ENCODE measurements at places on chromosomes 1 and 21.

DNA sequence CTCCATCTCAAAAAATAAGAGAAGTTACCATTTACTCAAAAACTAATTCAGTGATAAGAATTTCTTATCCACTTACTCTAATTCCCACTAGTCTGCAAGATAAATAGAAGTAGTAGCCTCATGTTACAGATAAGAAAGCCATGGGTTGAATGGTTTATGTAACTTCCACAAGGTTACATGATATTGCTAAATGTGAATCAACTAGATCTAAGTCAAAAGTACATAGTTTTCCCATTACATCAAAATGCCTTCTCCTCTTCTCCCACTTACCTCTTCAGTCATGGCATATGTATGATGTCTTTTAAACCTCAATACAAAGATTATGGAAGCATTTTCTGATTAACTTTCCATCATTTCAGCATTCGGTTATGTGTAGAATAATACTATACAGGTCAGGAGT is 108.5 kb downstream of the ASH1L start:
- no peak for DNase-seq

GRCh38 chr1:90841473-90841872 is 124.4 kb upstream of the BARHL2 start:
- DNase-seq, result no peak

DNA sequence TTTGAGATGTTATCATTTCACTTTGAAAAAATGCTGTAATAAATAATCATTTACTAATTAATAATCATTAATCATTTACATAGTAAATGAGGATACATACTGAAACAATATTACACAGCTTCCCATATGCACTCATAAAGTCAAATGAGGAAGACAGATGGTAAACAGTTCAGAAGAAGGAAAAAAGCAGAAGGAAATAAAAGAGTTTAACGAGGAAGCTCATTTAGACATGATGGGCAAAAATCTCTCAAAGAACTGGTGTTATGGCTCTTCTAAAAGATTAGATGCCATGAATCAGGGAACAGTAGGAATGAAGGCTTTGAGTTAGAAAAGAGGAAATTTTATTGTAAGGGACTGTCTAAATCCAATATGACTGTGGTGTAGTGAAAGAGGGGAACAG is 347.6 kb downstream of the PTPRC start:
- DNase-seq, result no peak

GRCh38 chr1:9482403-9482802 is 56.9 kb upstream of the SLC25A33 start:
- no peak for DNase-seq

DNA sequence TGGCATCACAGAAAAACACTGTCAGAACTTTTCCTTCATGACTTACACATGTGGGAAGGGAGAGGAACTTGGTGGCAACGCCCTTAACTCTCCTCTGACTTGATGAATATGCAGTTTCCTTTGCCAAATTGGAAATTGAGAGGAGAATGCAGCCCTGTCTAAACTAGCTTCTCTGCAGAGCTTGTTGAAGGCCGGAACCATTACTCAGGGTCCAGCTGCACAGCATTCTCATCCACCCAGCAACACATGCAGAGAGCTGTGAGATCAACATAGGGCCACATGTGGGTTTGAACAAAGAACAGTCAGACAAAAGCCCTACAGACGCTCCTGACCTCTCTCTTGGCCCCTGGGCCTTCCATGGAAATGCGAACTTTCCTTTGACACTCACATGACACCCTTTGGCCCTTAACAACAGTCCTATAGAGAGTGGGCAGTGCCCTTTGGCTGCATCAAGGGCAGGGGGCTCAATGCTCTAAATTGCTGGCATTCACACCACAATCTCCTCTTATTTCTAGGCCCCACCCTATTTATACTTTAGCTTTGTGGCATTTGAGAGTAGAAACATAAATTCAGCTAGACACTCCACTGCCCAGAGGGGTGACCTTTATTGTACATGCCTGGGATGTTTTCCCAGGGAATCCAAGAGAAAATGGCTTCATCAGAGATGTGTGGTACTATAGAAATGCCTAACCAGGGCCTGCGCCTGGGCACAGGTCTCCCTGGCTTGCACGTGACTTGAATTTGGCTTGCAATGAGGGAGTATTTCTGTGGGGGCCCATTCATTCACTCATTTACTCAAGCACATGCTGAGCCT is 64.4 kb downstream of the CDC7 start:
- DNase-seq, result peak; percentile 28

DNA sequence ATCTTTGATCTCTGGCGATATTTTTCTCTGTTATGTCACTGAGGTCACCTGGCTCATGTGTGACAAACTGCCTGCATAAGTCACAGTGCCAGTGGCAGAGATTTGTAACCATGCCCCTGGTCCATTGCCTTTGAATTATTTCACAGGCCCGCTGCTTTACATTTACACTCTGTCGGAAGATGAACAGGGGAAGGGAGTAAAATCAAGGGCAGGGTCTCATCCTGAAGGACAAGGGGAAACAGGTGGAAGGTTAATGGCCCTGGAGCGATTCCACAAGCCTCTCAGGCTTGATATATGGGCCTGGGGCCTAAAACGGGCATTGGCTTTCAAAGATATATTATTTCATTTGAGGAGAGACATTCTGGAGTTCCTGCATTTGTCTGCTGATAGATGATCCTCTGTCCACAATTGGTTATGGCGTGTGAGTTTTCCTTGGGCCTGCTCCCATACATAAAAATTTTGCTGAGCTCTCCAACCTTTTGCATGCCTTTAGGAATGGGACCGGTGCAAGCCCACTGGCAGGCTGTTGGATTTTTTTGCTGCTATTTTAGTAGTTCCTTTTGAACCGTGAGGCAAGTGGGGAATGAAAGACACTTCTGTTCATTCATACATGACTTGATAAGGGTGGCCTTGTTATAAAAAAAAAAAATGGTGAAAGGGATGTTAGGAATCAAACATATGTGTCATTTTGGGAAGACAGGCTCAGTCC is 51.9 kb downstream of the NR5A2 start:
- DNase-seq, result no peak

DNA sequence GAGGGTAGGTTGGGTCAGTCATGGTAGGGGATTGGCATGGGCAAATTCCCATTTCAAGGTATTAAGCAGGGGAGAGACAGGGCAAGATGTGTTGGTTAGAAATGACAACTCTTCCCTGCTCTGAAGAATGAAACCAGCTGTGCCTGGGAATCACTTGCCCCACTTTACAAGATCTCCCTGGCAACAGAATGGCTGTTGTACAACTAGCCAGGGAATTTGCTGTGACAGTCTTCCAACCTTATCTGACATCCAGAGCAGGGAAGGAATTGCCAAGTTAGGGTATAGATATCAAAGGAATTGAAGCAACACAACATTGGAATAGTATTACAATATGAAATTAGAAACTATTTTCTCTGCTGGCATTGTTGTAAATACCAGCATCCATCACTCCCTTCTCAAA is 154.7 kb downstream of the CACNA1E start:
- DNase-seq, result no peak

DNA sequence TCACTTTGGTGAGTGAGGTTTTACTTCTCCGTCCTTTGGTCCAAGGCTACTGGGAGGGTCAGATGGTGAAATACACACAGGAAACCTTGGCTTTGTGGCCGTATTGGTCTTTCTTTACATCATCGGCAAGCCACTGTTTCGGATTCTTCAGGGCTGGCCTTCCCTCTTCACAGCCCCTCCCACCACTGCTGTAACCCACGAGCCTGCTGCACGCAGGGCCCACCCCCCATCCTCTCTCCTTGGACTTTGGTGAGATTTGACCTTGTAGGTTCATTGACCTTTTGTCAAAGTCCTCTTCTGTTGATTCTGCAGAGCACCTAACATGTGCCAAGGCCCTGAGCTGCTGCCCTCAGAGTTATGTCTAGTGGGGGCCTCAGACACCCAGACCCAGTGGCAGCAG is 328.6 kb downstream of the CAMTA1 start:
- DNase-seq, result no peak

DNA sequence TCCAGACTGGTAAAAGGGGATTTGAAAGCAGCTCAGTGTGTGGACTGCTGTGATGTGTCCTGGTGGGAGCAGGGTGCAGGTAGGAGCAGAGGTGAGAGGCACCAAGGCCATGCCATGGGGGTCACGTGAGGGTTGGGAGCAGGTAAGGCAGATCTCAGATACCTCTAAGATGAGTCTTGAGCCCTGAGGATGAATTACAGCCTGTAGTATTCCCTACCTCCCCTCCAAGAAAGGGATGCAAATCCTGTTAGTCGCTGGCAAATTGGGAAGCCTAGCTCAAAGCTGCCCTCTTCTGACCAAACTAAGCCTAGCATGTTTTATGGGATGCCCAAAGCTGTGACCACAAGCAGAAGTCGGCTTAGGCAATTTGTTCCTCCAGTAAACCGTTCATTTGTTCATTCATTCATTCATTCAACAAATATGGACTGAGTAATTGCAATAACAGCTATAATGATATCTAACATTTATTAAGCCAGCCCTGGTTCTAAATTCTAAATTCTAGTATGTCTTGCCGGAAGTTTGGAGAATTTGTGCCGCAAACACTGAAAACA is 3.9 kb upstream of the NUAK2 start:
- peak; percentile 75 for DNase-seq

- peak; percentile 43 for DNase-seq
Measured at GRCh38 chr1:26541816-26542711, 12.5 kb downstream of the RPS6KA1 start.

DNA sequence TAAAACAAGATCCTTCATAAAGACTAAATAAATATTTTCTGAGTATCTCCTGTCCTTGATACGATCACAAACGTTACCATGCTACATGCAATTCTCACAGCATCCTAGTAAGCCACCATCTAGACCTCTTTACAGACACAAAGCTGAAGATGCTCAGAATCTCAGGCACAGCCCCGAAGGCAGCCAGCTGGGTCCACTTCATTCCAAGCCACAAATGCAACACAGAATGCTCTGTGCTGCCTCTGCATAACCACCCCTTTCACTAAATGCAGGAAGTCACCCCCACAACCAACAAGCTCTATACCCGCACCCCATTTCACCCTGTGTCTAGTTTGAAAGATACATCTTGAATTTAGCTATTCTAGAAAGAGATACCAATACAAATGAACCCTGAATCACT is 12.9 kb downstream of the RCAN1 start:
- no peak for DNase-seq

Measured in muscle of arm (tissue), 14 donors.